ENCODE measurements at places on chromosomes 4 and X. TPM values are rescaled to one million over a fixed set of nuclear protein-coding genes. Genes with fewer than 3 reads are reported as not detected.

GRCh38 chr4:126850286-126850685 lies 782.5 kb upstream of the INTU start:
- no peak for DNase-seq

KDR gene
- 9.9 TPM for polyA plus RNA-seq

DNA sequence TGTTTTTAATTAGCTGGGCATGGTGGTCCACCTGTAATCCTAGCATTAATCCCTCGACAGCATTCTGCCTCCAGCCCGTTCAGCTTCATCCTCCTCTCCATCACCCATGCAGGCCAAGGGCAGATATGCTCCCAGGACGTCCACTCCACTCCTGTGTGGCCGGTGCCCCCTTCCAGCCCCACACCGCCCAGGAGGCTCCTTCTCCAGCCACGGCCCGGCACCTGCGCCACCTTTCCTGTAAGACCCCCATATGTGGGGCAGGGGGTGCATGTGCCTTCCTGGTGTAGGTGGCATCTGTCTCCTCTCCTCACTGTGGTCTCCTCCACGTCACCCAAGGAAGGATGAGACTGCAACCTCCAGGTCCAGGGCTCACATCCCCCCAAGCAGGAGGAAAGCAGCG lies 57.0 kb upstream of the MXD4 start:
- no peak for DNase-seq

GRCh38 chr4:137181293-137181899 lies 350.9 kb downstream of the PCDH18 start:
- no peak for DNase-seq

FAM9C gene
- polyA plus RNA-seq = not detected

- no peak for DNase-seq
Observed at GRCh38 chrX:72126048-72126415, 5.7 kb downstream of the RTL5 start.

GRCh38 chr4:9987749-9988362 lies 33.4 kb downstream of the SLC2A9 start:
- DNase-seq = no peak

DNA sequence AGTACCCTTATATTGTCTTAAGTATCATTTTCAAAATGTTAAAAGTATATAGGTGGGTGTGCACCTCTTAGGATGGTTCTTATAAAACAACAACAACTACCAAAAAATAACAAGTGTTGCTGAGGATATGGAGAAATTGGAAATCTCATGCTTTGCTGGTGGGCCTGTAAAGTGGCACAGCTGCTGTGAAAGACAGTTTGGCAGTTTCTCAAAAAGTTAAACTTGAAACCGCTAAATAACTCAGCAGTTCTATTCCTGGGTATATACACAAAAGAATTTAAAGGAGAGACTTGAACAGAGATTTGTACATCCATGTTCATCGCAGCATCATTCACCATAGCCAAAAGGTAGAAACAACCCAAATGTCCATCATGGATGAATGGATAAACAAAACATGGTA lies 65.5 kb downstream of the HAND2 start:
- DNase-seq = no peak

ENPP6 gene
- 0.03 TPM for polyA plus RNA-seq

CNGA1 gene
- 1.8 TPM for polyA plus RNA-seq

GRCh38 chrX:18833071-18833731 lies 125.8 kb downstream of the PPEF1 start:
- DNase-seq = peak; percentile 27

SHROOM3 gene
- 5.3 TPM for polyA plus RNA-seq

GRIA2 gene
- polyA plus RNA-seq = not detected

CDK16 gene
- 124 TPM for polyA plus RNA-seq

- no peak for DNase-seq
Observed at GRCh38 chrX:74613370-74614092, 893 bp downstream of the RLIM start.
